GM23248 (cell line): ENCODE measurements at places on chromosomes 4 and X.

DNA sequence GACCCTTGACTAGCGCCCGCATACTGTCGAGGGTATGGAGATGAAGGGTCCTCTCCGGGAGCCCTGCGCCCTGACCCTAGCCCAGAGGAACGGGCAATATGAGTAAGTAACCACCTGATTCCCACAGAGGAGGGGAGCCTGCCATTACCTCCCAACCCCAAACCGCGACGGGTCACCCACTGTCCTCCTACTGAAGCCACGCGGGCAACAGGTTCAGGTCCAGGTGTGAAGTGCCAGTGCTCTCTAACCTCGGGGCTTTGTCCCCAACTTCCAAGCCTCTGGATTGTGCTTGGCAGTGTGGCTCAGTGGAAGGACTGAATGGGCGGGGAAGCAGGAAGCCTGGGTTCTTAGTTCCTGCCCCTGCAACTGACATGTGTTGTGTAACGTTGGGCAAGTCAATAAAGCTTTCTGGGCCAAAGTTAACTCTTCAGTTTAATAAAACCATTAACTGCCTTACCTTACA lies 694 bp downstream of the OCRL start:
- peak; percentile 39 for DNase-seq

GRCh38 chrX:97158269-97158668 lies 274.6 kb downstream of the RPA4 start:
- DNase-seq = peak; percentile 29

DNA sequence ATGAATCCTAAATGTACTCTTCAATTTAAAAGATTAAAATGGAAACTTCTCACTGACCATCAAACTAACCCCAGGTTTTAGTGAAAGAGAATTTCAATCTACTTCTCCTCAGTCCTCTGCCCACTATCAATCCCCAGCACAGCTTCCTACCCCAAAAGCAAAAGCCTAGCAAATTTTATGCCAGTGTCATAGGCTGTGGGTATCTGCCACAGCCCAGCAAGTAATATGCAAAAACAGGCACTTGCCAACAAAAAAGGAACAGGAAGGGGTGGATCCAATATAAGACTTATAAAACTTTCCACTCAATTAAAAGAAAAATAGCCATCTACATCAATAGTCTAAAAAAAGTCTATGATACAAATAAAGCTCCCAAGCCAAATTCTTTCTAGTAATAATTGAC lies 22.3 kb downstream of the CAMK2D start:
- no peak for DNase-seq

DNA sequence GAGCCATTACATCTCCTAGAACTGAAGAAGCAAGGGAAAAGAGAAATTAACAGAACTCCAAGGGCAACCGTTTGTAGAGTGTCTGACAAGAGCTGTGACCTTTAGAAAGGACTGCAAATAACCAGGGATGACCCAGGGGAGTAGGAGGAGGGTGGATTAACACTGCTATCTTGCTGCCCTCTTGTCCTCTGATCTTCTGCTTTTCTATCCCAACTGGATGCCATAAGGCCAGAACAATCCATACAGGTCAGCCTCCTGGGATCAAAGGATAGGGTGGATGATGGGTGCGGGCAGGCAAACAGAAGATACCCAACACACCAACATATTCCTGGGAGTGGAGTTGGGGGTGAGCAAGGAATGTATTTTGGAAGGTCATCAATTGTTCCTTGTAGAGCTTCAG lies 19.8 kb upstream of the PDE5A start:
- DNase-seq = no peak

GRCh38 chr4:103318327-103318726 lies 120.2 kb upstream of the CENPE start:
- DNase-seq = no peak

DNA sequence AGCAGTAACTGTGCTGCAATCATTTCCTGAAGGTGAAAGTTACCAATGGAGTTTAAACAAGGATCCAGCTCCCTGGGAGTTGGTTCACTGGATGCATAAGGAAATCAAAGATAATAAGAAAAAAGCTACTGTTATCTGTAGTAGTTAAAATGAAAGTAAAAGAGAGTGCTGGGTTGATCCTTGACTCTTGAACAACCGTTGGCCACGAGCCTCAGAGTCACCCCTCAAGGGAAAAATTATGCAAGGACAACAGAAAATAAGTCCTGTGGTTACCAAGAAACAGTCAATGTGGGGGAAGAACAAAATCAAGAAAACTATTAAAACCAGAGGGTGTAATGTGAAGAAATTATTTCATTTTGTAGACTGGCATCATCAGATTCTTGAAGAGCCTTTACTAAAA lies 49.7 kb upstream of the DDIT4L start:
- DNase-seq = peak; percentile 2

DNA sequence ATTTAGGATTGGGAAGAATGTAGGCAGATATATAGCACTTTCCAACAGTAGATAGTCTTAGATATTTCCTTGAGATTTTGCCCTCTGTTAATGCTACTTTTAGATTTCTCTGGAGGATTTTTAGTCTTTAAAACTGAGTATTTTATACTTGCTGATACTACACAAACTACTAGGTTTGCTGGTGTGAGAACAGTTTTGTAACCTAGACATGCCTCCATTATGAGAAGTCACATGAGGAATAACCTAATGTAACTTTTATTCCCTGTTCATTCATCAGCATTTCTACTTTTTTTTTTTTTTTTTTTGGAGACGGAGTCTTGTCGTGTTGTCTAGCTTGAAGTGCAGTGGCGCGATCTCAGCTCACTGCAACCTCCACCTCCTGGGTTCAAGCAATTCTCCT lies 137.2 kb downstream of the RAPGEF2 start:
- no peak for DNase-seq

GRCh38 chr4:176534566-176534965 lies 214.8 kb downstream of the SPCS3 start:
- DNase-seq = peak; percentile 71

DNA sequence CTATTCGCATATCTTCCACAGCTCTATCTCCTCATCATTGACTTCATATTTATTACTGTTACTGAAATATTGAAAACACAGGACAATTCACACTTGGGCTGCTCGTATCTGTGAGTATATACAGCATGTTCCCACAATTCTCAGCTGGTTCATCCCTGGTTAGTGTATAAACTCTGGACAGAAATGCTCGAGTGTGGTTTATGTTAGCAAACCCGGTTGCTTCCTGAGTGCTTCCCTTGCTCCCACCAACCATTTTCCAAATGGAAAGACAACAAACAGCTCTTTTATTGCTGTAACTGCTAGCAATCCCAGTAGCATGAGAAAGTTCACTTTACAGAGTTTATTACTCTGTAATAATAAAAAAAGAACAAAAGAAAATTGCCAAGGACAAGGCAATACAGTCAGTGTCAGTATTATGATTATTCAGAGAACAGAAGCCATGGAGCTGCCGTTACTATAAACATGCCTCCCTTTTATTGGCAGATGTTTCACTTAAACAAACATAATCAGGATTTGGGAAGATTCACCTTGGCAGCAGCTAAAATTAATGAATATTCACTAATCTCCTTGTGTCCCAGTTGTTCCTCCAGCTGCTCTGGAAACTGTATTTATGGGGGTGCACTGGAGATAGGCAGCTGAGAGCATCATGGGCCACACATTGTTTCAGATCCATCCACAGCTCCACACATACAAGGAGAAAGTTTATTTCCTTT lies 134.1 kb upstream of the GUCY1A1 start:
- no peak for DNase-seq

DNA sequence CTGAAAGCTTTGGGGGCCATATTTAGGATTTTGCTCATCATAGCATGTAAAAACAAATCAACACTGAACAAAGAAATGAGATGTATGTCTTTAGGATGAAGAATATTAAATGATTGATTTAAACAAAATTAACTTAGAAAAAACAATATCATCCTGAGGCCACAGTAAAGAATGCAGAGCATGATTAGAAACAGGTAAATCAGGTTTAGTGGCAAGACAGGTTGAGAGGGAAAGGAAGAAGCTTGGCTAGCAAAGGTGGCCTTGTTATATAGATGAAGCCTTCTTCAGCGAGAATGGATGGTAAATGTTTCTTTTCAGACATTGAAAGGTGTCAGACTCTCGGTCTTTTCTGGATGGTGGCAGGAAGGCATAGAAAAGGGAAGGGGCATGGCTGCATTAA lies 11.9 kb upstream of the MAGEB16 start:
- DNase-seq = no peak

DNA sequence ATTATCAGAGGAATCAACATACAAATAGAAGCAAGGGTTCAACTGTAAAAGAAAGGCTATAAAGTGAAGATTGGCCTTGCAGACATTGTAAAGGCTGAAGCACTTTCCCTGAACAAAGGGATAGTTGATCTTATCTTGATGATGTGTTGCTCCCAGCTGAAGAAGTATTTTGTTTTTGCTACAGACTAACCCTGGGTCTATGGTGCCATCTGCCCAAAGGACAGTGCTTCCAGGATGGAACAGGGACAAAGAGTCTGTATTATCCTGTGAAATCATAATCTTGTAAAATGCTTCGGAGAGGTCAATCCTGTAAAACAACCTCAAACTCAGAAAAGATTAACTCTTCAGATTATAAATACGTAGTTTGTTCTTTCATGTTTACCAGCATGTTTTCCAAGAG lies 251.7 kb upstream of the ANKRD50 start:
- DNase-seq = no peak

- no peak for DNase-seq
These were observed 123.8 kb upstream of the TEX13D start for GRCh38 chrX:124208660-124209059.

- peak; percentile 90 for DNase-seq
These were observed 113.4 kb downstream of the SCLT1 start for GRCh38 chr4:128979934-128980333.

DNA sequence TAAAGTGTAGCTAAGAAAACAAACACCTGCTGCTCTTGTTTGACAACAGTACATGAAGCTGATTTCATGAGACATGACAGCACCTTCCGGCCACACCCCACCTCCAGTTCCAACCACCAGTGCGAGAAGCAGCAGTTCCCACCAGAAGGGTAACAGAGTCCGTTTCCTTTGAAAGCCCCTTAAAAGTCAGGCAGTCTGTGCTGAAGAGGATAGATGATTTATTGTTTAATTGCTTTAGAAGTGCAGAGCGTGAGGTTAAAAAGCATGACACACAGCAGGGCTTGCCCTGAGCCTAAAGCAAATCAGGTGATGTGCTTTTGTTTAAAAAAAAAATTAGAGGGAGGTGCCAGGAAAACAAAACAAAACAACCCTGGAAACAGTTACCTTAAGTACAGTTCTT lies 82.6 kb downstream of the HADH start:
- DNase-seq = no peak

DNA sequence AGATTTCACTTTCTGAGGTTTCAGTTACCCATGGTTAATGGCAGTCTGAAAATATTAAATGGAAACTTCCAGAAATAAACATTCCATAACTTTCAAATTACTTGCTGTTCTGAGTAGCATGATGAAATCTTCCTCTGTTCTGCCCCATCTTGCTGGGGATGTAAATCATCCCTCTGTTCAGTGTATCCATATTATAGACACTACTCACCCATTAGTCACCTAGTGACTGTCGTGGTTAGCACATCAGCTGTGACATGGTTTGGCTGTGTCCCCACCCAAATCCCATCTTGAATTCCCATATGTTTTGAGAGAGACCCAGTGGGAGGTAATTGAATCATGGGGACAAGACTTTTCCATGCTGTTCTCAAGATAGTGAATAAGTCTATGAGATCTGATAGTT lies 125.5 kb upstream of the GIMD1 start:
- DNase-seq = peak; percentile 65

GRCh38 chr4:21211846-21212245 lies 511.6 kb downstream of the PACRGL start:
- no peak for DNase-seq

GRCh38 chrX:134599184-134599914 lies 58.9 kb downstream of the PLAC1 start:
- DNase-seq = peak; percentile 76

DNA sequence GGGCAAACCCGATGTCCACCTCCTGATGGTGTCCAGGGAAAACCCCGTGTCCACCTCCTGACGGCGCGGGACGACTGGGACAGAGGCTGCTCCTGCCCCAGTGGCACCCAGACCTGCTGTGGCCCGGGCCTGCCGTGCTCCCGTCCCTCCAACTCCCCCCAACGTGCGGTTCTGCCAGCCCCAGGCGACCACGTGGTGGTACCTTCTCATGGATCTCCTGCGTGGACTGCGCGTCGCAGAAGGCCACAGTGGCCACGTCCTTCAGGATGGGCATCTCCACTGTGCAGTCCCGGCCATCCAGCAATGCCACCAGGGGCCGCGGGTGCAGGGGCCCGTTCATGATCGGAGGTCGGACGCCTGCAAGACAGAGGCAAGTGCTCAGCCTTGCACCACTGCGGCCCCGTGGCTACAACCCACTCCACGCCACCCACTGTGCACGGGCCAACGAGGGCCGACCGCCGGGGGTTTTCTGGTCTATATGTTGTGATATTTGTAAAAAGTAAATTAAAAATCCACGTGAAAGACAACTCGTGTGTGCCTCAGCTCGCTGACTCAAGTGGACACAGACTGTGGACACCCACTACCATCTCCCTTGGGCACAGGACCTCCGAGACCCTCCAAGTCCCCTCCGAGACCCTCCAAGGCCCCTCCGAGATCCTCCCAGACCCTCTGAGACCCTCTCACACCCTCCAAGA lies 10.8 kb downstream of the CTBP1 start:
- no peak for DNase-seq

- DNase-seq = no peak
These were observed 14.5 kb upstream of the GTPBP6 start for GRCh38 chrX:332916-333610.

DNA sequence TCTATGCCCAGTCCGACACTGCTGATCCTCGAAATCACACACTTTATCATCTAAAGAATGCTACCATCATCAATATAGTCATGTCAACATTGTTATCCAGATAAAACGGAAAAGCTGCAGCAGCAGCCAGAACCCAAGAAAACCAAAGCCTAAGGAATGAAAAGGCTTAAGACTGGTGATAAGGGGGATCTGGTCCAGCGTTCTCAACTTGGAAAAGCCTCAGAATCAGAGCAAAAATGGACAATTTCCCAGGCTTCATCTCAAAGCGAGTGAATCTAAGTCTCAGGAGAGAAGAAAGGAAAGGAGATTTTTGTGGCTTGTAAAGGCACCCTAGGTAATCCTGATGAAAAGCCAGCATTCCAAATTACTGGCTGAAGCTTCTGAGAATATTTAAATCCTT lies 8.2 kb downstream of the ZNF518B start:
- no peak for DNase-seq

GRCh38 chrX:65513610-65514009 lies 21.0 kb downstream of the LAS1L start:
- DNase-seq = no peak

DNA sequence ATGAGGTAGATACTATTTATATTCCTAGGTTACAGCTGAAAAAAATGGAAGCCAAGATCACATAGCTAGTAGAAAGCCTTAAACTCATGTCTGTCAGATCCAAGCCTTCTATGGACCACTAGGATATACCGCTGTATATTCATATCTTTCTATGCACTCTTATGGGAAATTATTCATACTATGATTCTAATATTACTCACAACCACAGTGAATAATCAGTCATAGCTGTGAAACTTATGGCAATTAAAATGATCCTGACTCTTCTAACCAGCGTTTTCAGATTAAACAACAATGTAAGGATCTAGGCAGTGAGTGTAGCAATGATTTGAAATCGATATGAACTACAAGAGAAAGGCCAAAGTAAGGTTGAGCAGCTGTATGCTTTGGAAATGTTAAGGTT lies 111.0 kb downstream of the RASGEF1B start:
- peak; percentile 48 for DNase-seq

GRCh38 chr4:152991398-152991797 lies 55.3 kb downstream of the FHDC1 start:
- DNase-seq = no peak
